ENCODE measurements at places on chromosomes 1 and 21. TPM values are rescaled to one million over a fixed set of nuclear protein-coding genes. Genes with fewer than 3 reads are reported as not detected.

The CATSPERE gene
- 1.1 TPM for total RNA-seq

DNA sequence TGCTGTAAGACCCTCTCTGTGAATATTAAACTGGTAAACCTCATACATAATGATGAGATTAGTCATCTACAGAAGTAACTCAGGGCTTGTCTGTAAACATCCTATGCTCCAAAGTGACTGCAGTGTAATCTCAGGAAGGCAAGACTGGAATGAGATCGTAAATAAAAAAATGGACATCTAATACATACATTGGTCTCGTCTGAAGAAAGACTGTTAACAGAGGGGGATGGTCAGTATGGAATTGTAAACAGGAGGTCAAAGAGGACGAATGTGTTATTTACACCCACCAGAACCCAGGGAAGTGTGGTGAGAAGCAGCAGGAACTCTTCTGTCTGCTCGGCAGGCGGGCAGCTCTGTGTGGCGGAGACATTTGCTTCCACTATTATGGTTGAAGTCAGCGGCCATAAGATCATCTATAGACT, 51.4 kb downstream of the DISC1 start:
- peak; percentile 53 for DNase-seq

The NPPA gene
- total RNA-seq = not detected

The ATP1A4 gene
- not detected for total RNA-seq

The LCE1E gene
- total RNA-seq = not detected

- no peak for DNase-seq
These were observed 68.9 kb downstream of the SLC9A1 start for GRCh38 chr1:27086026-27086425.

The DCDC2B gene
- not detected for total RNA-seq

The HHAT gene
- total RNA-seq = 12.0 TPM

DNA sequence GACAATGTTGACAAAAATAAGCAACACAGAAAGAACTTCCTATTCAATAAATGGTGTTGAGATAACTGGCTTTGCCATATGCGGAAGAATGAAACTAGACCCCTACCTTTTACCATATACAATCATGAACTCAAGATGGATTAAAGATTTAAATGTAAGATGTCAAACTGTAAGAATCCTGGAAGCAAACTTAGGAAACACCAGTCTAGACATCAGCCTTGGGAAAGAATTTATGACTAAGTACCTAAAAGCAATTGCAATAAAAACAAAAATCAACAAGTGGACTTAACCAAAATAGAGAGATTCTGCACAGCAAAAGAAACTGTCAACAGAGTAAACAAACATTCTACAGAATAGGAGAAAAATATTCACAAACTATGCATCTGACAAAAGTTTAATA, 16.1 kb upstream of the CLDN8 start:
- no peak for DNase-seq

- no peak for DNase-seq
These were observed 13.2 kb upstream of the SEC16B start for GRCh38 chr1:177983077-177983476.

DNA sequence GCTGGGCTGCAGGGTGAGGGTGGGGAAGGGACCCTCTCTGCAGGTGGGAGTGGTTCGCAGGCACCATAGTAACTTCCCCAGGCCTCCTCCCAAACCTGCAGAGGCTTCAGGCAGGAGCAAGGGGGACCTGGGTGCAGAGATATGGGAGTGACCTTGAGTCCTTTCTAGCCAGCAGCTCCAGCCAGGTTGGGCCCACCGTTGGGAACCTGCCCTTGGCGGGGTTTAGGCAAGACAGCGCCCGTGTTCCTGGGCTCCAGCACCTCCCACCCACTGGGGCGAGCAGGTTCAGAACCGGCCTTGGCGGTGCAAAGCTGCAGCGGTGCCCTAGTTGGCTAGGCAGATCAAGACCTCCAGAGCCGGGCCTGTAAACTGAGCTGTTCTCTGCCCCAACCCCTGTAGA, 2.2 kb upstream of the PRDM16 start:
- no peak for DNase-seq

GRCh38 chr21:32710069-32710784, 17.6 kb downstream of the SYNJ1 start:
- DNase-seq = no peak

DNA sequence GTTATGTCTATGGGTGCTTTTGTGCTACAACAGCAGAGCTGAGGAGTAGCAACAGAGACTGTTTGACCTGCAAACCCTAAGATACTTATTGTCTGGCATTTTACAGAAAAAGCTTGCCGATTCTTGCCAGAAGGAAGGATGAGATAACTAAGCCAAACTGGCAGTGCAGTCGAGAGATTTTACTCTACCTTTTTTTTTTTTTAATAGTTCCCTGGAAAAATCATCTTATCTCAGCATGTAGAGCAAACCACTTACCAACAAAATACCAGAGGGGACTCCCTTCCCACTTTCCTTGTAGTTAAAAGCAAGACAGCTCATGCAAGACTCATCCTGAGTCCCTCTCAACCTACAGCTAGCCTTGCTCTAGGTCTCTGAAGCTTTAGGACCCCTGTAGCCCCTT, 132.9 kb downstream of the SYT2 start:
- DNase-seq = peak; percentile 72

The MROH7 gene
- not detected for total RNA-seq

- DNase-seq = no peak
These were observed 5.8 kb downstream of the TMEM240 start for GRCh38 chr1:1534401-1535154.

DNA sequence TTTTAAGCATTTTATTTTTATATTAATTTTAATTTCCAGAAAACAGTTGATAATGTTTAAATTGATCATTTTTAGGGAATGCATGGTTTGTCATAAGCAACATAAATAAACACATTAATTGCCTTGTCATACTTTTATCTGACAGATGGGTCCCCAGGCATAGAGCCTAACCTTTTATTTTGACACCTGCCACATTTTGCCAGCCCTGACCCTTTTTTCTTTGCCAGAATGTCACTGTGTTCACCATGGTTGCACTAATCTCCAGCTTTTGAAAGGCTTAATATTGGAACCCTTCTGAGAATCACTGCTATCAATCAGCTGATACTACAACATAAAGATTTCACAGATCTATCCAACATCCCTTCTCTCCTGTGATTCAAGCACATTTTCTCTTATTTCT, 56.0 kb upstream of the DPYD start:
- DNase-seq = no peak

DNA sequence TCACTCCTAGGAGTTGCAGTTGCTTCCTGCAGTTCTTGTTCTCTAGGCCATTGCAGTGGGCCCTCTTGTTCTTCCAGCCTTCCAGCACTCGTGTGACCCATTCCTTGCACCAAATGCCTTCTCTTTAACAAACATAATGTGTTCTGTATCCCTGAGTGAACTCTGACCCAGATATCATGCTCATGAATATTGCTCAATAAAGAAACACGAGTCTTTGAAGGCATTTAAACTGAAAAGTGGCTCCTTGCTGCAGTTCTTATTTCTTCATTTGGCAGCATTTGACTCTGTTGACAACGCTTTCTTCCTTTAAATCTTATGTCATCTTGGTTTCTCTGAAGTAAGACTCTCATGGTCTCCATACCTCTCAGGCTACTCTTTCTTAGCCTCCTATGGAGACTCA, 100.7 kb upstream of the PDE4B start:
- no peak for DNase-seq

GRCh38 chr1:245263529-245264095, 108.8 kb downstream of the KIF26B start:
- DNase-seq = no peak

- no peak for DNase-seq
These were observed 19.0 kb upstream of the JUN start for GRCh38 chr1:58802640-58803399.

GRCh38 chr1:77542813-77543420, 139.5 kb downstream of the ZZZ3 start:
- DNase-seq = peak; percentile 38

The DEPDC1 gene
- total RNA-seq = 2.6 TPM

DNA sequence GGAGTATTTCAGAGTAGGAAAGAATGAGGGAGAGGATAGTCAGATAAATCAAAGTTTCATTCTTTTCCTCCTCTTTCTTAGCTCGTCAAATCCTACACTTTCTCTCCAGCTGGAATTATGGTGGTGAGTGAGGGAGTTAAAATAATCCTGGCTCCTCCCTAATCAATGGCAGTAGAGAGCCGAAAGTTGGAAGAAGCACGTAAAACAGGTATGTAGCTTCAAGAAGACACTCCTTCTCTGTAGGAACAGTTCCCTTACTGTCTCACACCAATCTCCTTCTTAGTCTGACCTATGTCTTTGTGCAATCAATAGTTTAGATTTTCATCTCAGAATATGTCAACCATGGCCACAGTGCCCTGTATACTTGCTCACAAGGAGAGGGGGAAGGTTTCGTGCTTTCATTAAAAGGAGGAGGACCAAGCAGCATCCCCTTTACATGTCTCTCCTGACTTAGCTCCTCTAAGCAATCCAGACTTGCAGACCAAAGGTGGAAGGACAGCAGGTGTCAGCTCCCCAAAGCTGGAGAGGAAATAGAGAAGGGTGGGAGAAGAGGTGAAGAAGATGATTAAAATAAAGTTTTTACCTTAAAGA, 878 bp downstream of the MINDY1 start:
- no peak for DNase-seq

- no peak for DNase-seq
These were observed 242.1 kb downstream of the SLC45A1 start for GRCh38 chr1:8560035-8560434.

DNA sequence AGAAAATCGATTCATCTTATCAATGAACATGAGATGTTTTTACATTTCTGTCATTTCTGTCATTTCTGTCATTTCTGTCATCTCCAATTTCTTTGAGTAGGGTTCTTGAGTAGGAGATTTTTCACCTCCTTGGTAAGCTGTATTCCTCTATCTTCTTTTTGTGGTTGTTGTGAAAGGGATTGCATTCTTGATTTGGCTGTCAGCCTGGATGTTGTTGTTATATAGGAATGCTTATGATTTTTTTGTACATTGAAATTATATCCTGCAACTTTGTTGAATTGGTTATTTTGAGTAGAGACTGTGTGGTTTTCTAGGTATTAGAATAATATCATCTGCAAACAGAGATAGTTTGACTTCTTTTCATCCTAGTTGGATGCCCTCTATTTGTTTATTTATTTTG, 1233.7 kb downstream of the PLA2G4A start:
- DNase-seq = peak; percentile 12

DNA sequence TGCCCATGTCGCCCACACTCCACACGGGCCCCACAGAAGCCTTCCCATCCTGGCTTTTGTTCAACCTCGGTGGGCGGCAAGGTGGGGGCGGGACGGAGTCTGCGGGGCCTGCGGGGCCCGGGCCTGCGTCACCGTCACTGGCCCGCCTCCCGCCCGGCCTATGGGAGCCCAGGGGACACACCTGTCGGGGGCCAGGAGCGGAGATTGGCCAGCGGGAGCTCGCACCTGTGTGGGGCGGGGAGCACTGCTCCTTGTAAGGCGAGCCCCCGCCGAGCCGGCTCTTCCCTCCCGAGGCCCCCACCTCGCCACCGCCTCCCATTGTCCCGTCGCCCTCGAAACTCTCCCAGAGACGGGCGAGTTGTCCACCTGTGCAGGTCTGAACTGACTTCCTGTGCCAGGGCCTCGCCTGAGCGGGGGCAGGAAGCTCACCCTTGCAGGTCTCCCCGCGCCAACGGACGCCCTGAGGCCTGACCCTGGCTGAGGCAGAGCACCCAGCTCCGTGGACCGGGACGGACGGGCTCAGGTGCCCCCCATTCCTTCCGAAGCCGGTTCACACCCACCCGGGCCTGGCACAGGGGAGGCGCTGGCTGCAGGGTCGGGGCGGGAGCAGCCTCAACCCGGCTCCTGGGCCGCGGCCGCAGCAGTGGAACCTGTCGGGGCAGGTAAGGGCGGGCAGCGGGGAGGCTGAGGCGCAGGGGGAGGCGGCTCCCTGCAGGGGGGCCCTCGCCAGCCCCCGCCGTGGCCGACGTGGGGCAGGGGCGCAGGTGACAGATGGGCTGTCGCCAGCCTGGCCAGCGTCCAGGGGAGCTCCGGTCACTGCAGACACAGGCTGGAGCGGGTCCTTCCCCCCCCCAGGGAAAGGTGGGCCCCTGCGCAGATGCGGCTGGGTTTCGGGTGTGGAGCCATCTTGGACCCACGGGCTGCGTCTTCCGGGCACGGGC, 10.8 kb upstream of the TTLL10 start:
- DNase-seq = no peak

DNA sequence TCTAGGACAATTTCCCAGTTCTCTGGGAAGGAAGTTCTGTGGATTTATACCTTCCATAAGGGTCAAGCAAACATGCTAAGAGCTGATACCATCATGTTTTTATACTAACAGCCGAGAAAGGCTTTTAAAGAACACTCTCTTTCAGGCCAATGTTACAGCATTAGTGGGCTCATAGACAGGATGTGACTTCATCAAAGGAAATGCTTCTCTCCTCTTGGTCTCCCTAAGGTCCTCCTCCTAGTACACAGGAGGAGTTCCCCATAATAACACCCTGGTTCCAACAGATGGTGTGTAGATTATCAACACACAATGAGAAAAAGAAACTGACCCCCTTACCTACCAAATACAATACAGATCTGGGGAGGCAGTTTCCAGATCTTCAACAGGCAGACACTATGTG, 26.7 kb upstream of the GLIS1 start:
- DNase-seq = peak; percentile 32

DNA sequence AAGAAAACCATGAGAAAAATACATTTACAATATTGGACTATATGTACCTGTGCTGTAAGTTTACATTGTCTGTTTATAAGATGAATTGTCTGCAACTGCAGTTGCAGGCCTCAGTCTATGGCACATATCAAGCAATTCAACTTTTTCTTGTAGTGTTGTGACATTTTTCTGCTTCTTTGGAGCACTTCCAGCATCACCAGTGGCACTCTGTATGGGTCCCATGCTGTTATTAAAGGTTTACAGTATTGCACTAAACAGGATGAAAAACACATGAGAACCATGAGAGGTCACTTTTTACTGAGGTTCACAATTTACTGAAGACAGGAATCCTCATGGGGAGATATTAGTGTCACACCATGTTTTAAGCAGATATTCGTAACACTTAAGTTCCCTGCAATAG, 118.6 kb downstream of the GRIK1 start:
- no peak for DNase-seq

The SNAP47 gene
- total RNA-seq = 31.6 TPM

The FCGR3B gene
- total RNA-seq = not detected

The PLA2G2E gene
- total RNA-seq = not detected

The PFDN2 gene
- total RNA-seq = 111 TPM

All from astrocyte (in vitro differentiated cells and primary cell).